Nucleus accumbens (tissue), 56 donors: ENCODE measurements at places on chromosomes 2 and 18.

- no peak for DNase-seq
Measured at GRCh38 chr2:70797506-70797905, 7.1 kb upstream of the FIGLA start.

DNA sequence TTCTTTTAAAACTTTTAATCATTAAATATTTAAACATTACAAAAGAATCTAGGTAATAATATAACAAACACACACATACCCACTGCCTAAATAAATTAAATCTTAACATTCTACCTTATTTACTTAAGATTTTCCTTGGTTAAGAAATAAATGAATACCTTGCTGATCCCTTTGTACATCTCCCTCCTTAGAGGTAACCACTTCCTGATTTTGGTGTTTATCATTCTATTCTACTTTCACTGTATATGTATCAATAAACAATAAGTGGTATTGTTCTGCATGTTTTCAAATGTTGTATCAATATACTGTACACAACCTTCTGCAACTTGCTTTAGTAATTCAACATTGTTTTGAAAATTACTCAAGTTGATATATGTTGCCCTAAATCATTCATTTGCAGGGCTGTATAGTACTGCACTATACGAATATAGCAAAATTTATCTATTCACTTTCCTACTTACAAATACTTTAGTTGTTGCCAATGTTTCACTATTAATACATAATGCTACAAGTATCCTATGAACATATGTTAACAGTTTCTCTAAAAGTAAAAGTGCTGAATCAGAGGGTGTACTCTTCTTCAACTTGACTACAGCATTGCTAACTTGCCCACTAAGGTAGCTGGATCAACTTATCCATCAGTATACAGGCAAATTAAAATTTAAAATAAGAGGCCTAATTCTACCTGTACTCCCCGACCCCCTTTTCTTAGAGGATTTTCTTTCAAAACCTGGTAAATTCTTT, 65.8 kb downstream of the MEMO1 start:
- DNase-seq = no peak

- no peak for DNase-seq
Measured at GRCh38 chr2:45218931-45219339, 209.7 kb upstream of the SIX2 start.

GRCh38 chr2:232957657-232958090, 55.4 kb downstream of the NGEF start:
- no peak for DNase-seq

DNA sequence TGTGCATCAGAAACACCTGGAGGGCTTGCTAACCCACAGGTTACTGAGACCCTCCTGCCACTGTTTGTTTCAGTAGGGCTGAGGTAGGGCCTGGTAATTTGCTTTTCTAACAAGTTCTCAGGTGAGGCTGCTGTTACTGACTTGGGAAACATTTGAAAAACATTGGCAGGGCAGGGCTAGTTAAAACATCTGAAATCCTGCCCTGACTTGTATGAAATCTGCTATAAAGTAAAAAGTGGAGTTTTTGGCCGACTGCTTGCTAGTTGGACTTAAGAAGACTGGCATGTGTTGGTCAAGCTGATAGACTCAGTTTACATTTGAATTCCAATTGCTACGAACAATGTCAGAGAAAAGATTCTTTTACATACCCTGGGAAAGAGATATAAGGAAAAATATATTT, 111.6 kb upstream of the DLX2 start:
- no peak for DNase-seq

DNA sequence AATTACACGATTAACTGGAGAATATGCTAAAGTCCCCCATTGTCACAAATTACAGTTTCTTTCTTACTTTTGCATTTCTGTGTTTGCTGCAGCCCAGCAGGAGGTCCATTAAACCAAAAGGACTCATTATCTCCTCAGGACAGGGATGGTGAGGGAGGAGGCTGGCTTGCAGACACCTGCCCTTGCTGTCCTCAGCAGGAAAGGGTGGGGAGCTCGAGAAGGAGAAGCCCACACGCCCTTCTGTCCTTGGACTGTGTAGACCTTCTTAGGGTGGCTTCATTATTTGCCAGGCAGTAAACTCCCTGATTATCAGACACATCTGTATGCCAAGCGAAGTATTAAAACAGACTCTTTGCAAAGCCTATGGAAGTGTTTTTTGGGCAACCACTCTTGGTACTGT, 196.0 kb downstream of the LDLRAD4 start:
- no peak for DNase-seq

- DNase-seq = no peak
Measured at GRCh38 chr2:12931186-12931844, 214.6 kb downstream of the TRIB2 start.

DNA sequence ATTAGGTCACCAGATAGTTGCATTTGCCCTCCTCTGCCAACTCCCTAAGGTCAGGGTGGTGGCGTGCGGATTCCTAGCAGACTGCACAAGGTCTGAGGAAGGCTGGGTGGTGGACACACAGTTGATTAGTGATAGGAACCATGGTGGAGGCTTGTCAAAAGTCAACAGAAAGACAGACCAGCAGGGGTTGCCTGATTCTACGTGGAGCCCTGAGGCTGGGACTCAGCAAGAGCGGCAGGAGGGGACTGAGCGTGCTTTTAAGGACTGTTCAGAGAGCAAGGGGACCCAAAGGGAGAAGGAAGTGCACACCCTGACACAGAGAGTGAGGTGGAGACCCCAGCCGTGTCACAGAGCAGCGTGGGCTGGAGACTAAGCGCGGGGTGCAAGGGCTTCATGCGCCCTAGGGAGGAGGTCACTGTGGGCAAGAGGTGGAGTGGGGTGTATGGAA, 513.2 kb downstream of the RNF144A start:
- DNase-seq = no peak

GRCh38 chr18:6060149-6060548, 164.8 kb upstream of the TMEM200C start:
- no peak for DNase-seq
